RPMI7951 (cell line): ENCODE measurements at places on chromosomes 1 and 21. TPM values are rescaled to one million over a fixed set of nuclear protein-coding genes. Genes with fewer than 3 reads are reported as not detected.

GRCh38 chr1:248421384-248421783 is 18.5 kb downstream of the OR2T1 start:
- peak; percentile 7 for DNase-seq

DNA sequence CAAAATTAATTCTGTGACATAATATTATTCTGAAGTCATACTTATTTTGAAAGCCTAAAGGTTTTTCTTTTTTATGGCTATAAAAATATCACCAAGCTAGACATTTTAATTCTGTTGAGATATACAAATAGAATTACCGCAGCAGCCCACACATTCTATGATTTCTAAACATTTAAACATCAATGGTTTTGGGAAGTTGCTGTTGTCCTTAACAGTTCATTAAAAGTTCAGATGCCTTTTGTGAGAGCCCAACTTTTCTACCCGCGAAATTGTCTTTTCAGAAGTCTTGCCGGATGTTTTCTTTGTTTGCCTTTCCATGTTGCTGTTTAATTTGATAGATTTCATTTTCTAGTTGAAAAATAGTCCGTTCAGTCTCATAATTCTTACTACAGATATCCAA is 40.5 kb downstream of the CDC14A start:
- no peak for DNase-seq

DNA sequence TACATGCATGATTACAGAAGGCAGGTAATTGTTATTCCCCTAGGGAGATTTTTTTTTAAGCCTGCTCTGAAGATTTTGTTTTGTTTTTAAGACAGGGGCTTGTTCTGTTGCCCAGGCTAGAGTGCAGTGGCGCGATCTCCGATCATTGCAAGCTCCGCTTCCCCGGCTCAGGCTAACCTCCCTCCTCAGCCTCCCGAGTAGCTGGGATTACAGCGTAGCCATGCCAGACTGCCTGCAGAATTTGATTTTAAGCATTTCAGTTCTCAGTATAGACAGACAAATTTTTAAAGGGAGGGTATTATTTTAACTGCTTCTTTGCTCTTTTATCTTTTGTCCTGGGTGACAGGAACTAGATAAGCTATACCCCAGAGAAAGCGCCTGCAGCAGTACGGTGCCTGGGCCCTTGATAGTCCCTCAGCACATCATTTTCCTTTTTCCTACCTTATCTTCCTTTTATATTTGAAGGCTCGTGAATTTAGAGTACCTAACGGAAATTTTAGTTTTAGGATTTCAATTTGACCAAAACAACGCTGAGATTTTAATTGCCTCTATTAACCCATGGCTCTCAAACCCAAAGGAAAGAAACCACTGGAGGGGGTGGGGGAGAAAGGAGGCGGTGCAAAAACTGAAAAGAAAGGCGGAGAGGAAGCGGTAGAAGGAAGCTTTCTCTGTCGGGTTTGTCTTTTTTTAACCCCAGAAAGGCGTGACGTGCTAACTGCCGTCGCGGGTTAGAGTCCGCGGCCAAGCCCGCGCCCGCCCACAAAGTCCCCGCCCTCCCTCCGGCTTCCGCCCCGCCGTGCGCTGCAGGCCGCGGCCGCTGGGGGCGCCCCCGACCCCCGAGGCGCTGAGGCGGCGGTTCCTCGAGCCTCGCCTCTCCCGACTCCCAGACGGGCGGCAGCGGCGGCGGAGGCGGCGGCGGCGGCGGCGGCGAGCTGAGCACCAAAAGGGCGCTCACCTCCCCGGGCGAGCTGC is at the start of gene EEIG2:
EEIG2 (plus strand) TSS at position 886 of the 972 bp plus-strand sequence. CDS start 329 bp downstream, outside the sequence.
- DNase-seq = peak; percentile 92

GRCh38 chr1:200231787-200232231 is 178.0 kb downstream of the ZNF281 start:
- DNase-seq = no peak

DNA sequence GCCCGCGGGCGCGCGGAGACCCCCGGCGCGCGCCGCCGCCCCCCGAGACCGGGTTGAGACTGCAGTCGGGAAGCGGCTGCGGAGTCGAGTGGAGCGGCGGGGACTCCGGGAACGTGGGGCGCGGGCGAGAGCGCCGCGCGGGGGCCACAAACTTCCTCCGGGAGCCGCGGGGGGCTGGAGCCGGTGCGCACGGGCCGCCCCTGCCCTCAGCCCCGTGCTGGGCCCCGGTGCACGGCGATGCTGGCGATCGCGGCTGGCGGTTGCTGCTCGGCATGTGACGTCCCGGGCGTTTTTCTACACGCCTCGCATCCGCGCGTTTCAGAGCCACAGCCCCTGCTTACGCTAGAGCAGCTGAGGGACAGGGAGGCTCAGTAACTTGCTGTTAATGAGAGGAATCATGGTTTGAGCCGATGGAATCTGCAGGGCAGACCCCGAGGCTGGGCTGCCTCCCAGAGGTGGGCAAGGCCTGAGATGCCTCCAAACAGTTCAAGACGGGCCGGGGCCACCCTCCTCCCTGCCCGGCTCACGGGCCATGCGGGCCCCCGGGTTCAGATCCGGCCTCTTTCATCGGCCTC is 520 bp downstream of the TMEM201 start:
- peak; percentile 42 for DNase-seq

DNA sequence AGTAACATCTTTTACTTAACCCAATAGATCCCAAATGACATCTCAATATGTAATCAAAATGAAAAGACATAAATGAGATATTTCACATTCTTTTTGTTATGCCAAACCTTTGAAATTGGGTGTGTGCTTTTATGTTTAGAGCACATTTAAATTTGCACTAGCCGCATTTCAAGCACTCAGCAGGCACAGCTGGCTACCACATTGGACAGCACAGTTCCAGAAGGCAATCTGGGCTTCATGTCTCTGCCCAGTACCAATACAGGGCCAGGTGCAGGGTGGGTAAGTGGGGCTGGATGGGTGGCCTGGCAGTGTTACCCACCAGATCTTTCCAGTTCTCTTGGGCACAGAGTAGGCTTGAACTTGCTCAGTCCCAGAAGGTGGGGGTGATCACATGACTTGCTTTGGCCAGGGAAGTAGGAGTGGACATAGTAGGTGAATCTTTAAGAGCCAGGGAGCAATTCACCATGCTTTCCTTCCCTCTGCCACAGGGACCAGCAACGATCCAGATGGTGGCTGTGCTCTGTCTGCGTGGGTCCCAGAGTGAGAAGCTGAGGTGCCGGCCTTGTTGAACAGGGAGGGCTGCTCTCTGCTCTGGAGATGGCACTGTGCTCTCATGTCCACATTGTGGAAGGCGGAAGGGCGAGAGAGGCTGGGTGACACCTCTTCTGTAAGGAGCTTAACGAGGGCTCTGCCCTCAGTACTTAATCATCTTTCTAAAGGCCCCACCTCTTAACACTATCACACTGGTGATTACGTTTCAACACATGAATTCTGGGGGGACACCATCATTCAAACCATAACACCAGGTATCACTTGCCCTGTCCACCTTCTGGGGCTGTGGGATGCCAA is 261.4 kb downstream of the GRIK3 start:
- DNase-seq = no peak

DNA sequence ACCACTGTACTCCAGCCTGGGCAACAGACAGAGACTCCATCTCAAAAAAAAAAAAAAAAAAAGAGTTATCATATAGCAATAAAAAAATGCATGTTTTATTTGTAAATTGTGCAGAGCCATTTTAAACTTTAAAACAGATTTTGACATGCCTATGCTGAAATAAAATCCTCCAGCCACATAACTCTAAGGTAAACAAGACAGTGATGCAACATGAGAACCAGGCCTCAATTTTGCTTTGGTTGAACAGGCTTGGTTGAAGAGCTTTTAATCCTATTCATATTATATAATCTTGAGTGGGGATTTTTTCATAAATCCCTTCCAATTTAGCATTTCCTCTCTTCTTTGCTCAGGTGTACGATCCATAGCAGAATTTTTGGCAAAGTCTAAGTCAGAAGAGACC is 26.1 kb downstream of the ARMH1 start:
- DNase-seq = no peak

DNA sequence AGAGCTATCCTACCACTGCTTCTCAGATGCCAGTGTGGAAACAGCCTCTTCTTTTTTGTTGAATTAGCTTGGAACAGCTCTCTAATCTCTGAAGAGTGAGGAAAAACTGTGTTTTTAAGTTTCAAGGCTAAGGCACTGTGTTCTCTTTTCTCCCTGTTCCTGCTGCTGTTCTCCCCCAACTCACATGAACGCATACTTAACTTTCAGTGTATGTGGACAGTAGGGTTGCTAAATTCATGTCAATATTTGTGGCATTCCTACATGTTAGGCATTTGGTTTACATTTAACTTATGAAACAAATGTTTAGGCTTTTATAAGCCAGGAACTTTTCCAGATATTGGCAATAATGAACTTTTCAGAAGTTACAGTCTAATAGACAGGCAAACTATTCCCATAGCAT is 6.8 kb downstream of the BACH1 start:
- no peak for DNase-seq

GRCh38 chr1:154791292-154792166 is 78.6 kb downstream of the KCNN3 start:
- peak; percentile 59 for DNase-seq

- peak; percentile 98 for DNase-seq
Observed at GRCh38 chr1:87224201-87224600, 104.5 kb upstream of the LMO4 start.

DNA sequence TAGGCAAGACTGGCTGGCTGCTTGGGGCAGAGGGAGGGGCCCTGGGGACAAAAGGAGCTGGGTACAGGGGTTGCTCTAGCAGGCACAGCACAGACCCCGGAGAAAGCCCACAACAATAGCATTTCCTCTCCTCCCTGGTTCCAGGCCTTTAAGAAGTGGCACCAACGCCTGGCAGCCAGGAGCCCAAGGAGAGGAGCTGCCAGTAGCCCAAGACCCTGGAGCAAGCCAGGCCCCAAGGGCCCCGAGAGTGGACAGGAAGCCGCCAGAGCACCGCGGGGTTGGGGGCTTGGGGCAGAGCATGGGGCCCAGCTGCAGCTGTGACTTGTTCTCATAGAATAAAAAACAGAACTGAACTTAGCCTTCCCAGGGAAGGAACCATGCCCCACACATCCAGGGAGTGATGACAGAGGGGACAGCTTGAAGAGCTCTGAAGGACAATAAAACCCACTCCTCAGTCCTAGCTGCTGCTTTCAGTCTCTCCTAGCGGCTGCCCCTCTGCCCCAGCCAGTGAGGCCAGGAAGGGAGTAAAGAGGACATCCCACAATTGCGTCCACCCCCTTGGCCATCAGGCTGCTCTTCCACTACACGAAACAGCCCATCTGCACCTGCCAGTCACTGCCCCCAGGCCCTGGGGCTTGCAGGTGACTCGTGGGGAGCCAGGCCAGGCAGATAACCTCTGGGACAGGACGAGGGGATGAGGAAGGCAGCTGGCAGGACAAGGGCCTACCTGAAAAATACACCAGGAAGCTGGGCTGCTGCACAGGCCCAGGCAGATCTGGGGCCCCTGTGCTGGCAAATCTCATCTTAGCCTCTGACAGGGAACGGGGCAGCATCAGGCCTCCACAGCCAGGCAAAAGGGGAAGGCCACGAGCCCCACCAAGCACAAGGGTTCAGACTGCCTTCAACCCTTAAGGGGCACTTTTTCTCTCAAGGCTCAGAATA is 16.4 kb downstream of the MTHFR start:
- DNase-seq = no peak

GRCh38 chr21:16441789-16442188 is 712.0 kb downstream of the USP25 start:
- no peak for DNase-seq

- DNase-seq = no peak
Observed at GRCh38 chr1:160346958-160347357, 3.8 kb downstream of the NCSTN start.

DNA sequence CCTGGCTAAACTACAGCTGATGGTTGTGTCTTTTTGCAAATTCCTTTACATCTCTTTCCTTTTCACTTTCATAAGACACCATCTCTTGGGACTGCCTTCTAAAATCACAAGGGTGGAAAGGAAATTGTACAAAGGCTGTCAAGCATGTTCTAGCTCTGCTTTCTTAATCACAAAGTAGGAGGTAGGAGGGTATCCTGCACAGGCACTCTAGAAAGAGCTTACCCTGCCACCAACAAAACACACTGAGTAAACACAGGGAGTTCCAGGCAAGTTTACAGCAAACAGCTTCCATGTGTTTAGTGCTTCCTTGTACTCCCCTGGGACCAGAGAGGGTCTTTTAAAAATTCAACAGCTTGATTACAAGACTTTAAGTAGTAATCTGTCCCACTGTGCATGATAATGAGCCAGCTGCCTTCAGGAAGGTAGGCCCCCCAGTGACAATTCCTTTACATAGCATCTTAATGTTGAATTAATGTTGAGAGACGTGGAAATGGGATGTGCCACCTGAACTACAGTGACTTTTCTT is 2.4 kb downstream of the PLPP3 start:
- DNase-seq = peak; percentile 42

GRCh38 chr1:19260211-19261138 is 8.9 kb downstream of the MRTO4 start:
- DNase-seq = peak; percentile 91

- peak; percentile 49 for DNase-seq
Observed at GRCh38 chr1:210264496-210265380, 32.1 kb downstream of the SERTAD4 start.

GRCh38 chr1:25773441-25774125 is 26.4 kb upstream of the SELENON start:
- DNase-seq = peak; percentile 84

Gene DUSP23
- total RNA-seq = 34.5 and 51.2 TPM in 2 replicates

Gene TXNIP
- 18.0 and 21.3 TPM in 2 replicates for total RNA-seq

Gene IL19
- 0.24 TPM in 1 of 2 replicates, not detected in the other for total RNA-seq

Gene RGSL1
- not detected in 2 replicates for total RNA-seq

Gene LCE1A
- total RNA-seq = not detected in 2 replicates

Gene KCNJ15
- 13.2 and 18.9 TPM in 2 replicates for total RNA-seq

Gene IFNAR2
- 2.4 and 4.9 TPM in 2 replicates for total RNA-seq

Gene SUSD4
- 0.29 and 0.48 TPM in 2 replicates for total RNA-seq

Gene BNIPL
- 0.48 TPM in 1 of 2 replicates, not detected in the other for total RNA-seq
